ENCODE measurements at places on chromosomes 3 and 15. TPM values are rescaled to one million over a fixed set of nuclear protein-coding genes. Genes with fewer than 3 reads are reported as not detected.

The SERPINI2 gene
- total RNA-seq = not detected

GRCh38 chr3:13477943-13478342 is 2.2 kb upstream of the HDAC11 start:
- peaks cover 6% of the 10 kb centered on the region for H3K27me3 ChIP-seq
- DNase-seq = no peak
- H3K4me3 ChIP-seq = no peak overlapping the region
- H3K27ac ChIP-seq = no peak overlapping the region

The PARP9 gene
- 28.8 TPM for total RNA-seq

The TRIM42 gene
- not detected for total RNA-seq

The SLC24A5 gene
- total RNA-seq = not detected

GRCh38 chr3:191768421-191768820 is 307.5 kb downstream of the PYDC2 start:
- no peak overlapping the region for H3K4me3 ChIP-seq
- H3K27me3 ChIP-seq = no peaks in the 10 kb centered on the region
- no peak for DNase-seq
- no peaks in the 10 kb centered on the region for H3K4me1 ChIP-seq
- no peak overlapping the region for H3K27ac ChIP-seq
- H3K36me3 ChIP-seq = no peaks in the 10 kb centered on the region

DNA sequence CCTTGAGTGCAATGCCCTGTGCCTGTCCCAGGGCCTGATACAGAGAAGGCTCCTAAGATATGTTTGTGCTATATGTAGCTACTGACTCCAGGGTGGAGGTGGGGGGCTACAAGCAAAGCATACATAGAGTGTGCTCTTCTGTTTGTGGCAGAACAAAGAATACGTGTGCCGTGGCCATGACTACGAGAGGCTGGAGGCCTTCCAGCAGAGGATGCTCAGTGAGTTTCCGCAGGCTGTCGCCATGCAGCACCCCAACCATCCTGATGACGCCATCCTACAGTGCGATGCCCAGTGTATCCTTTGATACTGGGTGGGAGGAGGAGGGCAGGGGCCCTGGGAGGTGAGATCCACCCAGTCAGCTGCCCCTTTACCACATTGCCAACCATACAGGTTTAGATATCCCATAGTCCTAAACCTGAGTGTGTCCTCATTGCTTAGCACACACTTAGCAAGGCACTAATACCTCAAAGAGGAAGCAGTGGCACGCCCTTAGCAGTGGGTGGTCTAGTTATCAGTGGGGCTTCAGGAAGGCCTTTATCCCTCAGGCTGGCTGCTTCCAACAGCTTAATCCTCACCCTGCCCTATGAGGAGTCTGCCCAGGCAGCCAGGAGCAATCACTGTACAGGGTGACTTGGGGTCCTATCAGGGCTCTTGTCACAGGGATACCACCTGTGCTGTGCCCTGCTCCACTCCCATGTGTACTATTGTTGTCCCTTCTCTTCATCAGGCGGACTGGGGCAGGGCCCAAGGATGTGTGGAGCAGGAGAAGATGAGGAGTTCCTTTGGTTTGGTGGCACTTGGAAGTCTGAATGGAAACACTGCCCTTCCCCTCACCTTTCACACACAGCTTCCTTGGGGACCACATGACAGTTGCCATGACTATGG is 30.1 kb upstream of the MANF start:
- no peaks in the 10 kb centered on the region for H3K4me1 ChIP-seq
- DNase-seq = no peak
- H3K27ac ChIP-seq = no peak overlapping the region
- no peak overlapping the region for H3K4me3 ChIP-seq
- no peaks in the 10 kb centered on the region for H3K27me3 ChIP-seq

GRCh38 chr3:156542101-156543042 is 12.5 kb downstream of the SSR3 start:
- no peak overlapping the region for H3K4me3 ChIP-seq
- no peaks in the 10 kb centered on the region for H3K27me3 ChIP-seq
- no peak for DNase-seq
- peaks cover 7% of the 10 kb centered on the region for H3K36me3 ChIP-seq
- no peak overlapping the region for H3K27ac ChIP-seq

DNA sequence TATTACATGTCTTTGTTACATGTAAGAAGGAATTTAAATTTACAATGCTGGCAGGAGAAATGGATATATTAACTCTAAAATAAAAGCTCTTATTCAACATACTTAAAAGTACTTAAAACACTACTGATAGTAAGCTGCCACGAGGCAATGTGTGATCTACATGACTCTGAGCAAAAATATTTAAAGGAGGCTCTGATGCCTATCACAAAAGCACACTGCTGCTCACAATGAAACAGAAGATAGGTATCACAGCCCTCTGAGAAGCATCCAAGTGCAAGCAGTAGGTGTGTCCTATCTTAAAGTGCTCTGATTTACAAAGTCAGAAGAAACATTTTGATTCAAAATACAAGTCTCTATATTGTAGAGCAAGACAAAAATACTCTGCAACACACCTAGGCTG is 371.2 kb upstream of the WNT5A start:
- no peaks in the 10 kb centered on the region for H3K36me3 ChIP-seq
- H3K4me3 ChIP-seq = no peak overlapping the region
- DNase-seq = no peak
- no peak overlapping the region for H3K27ac ChIP-seq
- no peaks in the 10 kb centered on the region for H3K4me1 ChIP-seq

GRCh38 chr3:54963641-54964040 is 35.8 kb upstream of the LRTM1 start:
- H3K27ac ChIP-seq = no peak overlapping the region
- H3K4me1 ChIP-seq = no peaks in the 10 kb centered on the region
- H3K27me3 ChIP-seq = no peaks in the 10 kb centered on the region
- no peaks in the 10 kb centered on the region for H3K36me3 ChIP-seq
- DNase-seq = no peak
- no peak overlapping the region for H3K4me3 ChIP-seq
